ENCODE measurements at places on chromosomes 16 and 17.

GRCh38 chr17:412211-413015 lies 59.8 kb upstream of the RPH3AL start:
- DNase-seq, result peak; percentile 50

- DNase-seq, result no peak
These were observed 20.7 kb downstream of the WFDC1 start for GRCh38 chr16:84315422-84315821.

DNA sequence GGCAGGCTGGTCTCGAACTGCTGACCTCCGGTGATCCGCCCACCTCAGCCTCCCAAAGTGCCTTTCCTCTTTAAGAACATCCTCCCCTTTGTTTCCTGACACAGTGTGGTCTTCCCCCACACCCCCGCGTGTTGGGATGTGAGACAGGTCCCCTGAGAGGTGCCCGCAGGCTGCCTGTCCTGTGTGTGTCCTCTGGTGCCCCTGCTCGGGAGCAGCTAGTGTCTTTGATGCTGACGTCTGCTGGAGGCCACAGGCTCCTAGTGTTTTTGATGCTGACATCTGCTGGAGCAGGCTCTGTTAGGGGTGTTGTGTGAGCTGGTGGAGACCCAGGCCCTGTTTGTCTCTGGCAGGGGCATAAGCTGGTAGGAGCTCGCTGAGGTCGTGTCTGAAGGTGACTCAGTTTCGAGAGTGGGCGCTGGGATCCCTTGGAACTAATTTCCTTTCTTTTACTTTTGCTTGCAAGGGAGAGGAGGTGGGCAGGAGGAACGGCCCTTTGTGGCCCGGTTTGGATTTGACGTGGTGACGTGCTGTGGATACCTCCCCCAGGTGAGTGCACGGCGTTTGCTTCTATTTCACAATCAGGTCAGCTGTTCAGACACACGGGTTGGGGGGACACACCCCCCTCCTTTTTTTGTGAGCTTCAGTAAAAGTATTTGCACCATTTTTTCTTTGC lies 6.0 kb downstream of the FN3KRP start:
- no peak for DNase-seq

DNA sequence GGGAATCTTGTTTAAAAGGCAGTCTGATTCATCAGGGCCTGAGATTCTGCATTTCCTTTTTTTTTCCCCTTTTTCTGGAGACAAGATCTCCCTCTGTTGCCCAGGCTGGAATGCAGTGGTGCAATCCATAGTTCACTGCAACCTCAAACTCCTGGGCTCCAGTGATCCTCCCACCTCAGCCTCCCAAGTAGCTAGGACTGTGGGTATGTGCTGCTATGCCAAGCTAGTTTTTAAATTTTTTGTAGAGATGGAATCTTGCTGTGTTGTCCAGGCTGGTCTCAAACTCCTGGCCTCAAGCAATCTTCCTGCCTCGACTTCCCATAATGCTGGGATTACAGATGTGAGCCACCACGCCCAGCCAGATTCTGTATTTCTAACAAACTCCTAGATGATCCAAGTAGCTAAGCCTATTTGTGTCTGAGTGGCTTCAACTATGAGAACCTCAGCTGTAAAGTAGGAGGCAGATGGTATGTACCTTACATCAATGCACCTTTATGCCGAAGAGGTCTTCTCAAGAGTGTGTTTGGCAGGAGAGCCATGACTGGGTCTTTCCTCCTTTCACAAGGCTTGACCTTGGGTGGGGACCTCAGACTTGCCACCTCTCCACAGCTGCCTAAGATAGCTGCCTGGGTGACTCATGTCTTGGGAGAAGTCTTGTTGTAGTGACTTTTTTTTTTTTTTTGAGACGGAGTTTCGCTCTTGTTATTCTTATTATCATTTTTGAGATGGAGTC lies 10.9 kb downstream of the LDAF1 start:
- no peak for DNase-seq

- DNase-seq, result no peak
These were observed 258.8 kb upstream of the ASIC2 start for GRCh38 chr17:33551911-33552310.

- no peak for DNase-seq
These were observed 6.5 kb downstream of the CPNE7 start for GRCh38 chr16:89581861-89582563.

DNA sequence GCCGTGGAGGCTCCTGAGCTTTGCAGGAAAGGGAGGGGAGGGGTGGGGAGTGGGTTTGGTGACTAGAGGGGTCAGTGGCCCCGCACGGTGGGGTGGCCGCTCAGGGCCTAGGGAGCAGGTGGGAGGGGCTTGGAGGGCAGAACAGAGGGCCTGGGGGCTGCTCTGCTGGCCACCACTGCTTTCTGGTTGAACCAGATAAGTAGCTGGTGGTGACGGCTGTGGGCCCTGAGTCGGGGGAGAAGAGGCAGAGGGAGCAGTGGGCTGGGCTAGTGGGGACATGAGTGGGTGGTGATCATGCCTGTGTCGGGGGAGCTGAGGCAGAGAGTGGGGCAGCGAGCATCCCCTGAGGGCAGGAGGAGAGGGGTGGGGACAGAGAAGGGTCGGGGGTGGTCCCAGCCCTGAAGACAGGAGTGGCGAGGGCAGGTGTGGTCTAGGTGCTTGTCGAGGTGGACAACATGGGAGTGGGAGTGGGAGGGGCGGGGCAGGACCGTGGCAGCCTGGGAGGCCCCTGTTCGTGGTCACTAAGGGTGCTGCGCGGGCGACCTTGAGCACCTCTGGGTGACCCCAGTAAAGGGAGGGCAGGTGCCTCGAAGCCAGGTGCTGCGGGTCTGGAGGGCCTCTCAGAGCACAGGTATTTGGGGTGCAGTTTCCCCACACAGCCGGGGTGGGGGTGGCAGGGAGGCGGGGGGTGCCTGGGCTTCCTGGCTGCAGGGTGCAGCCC lies 6.3 kb upstream of the CD7 start:
- no peak for DNase-seq

GRCh38 chr17:353213-353837 lies 718 bp upstream of the RPH3AL start:
- no peak for DNase-seq

GRCh38 chr17:17851103-17852002 lies 14.6 kb upstream of the SREBF1 start:
- no peak for DNase-seq

DNA sequence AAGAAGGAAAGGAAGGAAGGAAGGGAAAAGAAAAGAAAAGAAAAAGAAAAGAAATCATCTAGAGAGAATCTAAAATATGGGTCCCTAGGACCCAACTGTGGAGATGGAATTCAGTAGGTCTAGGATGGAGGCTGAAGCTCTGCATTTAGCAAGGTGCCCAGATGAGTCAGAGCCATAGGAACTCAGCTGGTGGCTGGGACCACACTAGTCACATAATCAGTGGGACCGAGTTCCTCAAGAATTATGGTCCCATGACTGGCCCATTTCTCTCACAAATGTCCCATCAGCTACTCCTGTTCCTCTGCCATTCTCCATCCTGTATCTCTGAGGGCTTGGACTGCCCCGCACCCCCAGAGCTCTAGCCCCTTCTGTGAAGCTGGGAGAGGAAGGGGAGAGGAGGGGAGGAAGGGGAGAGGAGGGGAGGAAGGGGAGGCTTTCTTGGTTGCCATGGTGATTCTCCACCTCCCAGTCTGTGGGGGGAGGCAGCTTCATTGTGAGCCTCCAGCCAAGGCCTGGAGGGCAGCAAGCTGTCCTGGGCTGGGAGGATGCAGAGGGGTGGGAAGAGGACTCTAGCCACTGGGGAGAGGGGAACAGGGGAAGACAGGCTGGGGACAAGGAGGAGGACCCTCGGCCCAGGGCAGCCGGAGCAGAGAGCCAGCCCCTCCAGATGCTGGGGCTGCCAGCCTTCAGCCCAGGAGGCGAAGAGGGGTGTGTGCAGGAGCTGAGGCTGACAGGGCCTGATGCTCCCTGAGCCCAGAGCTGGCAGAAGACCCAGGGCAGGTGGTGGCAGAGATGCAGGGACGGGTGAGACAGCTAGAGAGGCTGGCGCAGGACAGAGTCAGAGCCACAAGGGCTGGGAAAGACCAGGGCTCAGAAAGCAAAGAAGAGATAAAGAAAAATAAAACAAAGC lies 37.8 kb upstream of the LHX1 start:
- no peak for DNase-seq

DNA sequence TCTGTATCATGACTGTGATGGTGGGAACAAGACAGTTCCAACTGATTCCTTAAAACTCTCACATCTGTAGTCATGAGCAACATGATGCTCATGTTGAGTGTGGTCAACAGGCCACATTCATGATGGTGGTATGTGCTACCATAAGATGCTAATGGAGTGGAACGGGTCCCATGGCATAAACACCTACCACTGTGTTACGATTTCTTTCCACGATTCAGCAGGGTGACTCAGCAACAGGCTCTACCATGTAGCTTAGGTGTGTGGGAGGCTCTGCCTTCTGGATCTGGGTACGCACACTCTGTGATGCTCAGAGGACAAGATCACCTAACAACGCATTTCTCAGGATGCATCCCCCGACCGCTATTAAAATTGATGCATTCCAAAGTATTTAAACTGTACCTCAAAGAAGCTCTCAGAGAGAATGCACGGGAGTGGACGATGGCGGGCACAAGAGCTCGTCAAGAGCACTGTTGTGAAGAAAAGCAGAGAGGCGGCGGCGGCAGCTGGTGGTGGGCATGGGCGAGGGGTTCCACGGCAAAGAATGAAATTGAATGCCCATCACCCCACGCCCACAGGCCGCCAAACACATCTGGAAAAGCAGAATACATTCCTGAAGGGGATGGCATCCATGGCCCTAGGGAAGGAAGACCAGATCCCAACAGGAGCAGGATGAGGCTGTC lies 133.3 kb downstream of the ZNF778 start:
- no peak for DNase-seq

DNA sequence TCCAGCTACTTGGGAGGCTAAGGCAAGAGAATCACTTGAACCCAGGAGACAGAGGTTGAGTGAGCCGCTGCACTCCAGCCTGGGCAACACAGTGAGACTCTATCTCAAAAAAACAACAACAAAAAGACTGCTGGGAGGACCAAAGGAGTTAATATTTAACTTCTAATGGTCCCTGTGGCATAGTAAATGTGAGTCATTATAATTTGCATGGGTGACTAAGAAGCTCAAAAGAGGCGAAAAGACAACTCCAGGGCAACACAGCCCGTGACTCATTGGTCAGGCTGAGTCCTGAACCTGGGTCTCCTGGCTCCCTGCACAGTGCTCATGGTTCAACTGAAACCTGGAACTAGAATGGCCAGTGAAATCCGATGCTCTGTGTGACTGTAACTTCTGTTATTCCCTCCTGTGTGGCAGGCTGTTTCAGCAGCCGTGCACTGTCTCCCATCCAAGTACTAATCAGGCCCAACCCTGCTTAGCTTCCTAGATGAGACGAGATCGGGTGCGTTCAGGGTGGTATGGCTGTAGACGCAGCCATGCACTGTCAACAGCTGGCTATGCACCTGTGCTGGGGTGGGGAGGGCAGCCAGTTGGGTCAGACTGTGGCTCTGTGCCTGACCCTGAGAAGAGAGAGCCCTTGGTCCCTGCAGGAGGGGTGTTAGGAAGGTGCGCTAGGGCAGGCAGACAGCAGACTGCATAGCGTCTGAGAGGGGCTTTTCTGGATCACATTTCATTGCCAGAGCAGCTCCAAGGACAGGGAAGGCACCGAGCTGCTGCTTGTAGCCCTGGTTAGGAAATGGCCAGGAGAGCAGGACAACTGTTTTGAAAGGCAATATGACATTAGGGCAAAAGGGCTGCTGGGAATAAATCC lies 14.5 kb upstream of the GPRC5C start:
- DNase-seq, result no peak

- no peak for DNase-seq
These were observed 1.7 kb downstream of the MAP2K3 start for GRCh38 chr17:21286066-21286770.

- DNase-seq, result no peak
These were observed 389.1 kb upstream of the DYNLRB2 start for GRCh38 chr16:80151722-80152111.

DNA sequence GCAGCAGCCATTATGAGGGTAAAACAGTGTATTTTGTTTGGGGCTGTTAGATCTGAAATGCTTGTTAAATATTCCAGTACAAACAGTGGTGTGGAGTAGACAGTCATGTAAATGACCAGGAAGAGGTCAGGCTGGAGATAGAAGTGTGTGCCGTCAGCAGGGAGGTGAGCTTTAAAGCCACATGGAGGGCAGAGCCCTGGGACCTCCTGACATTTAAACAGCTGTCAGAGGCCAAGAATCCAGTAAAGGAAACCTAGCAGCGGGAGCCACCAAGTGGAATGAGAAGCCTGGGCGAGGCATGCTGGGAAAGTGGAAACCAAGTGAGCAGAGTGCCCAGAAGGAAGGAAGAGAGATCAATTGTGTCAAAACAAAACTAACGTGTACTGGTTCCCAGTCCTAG lies 26.8 kb downstream of the C17orf67 start:
- DNase-seq, result no peak

Measured in GDM1 (cell line).